ACHN (cell line): ENCODE measurements at places on chromosomes 7 and 10.

DNA sequence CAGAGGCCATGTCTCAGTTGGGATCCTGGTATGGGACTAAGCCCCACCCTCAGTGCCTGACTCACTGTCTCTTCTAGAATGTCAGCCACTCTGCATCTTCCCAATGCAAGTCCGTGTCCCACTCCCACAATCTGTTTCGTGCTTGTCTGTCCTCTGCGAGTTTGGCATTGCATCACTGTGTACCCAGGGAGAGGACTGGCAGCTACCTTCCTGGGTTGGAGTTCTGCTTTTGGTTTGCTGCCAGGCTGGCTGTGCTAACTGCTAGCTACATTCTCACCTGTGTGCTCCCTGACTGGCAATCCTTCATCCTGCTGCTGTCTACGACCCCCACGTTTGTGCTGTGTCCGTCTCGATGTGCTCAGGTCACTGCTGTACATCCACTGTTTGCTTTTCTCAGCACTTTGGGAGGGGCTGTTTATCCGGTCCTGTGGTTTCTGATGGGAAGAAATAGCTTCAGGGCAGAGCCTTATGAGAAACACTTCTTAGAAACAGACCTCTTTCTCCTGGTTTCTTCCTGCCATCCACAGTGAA lies 56.0 kb upstream of the GLI3 start:
- no peak for DNase-seq

- DNase-seq: no peak
These were observed 126.7 kb upstream of the SEMA3C start for GRCh38 chr7:81045491-81046030.

- DNase-seq: no peak
These were observed 39.4 kb upstream of the DLX5 start for GRCh38 chr7:97064020-97064419.

- no peak for DNase-seq
These were observed 35.5 kb downstream of the ENTPD1 start for GRCh38 chr10:95791425-95791979.

GRCh38 chr7:125644109-125644508 lies 714.5 kb upstream of the POT1 start:
- no peak for DNase-seq

DNA sequence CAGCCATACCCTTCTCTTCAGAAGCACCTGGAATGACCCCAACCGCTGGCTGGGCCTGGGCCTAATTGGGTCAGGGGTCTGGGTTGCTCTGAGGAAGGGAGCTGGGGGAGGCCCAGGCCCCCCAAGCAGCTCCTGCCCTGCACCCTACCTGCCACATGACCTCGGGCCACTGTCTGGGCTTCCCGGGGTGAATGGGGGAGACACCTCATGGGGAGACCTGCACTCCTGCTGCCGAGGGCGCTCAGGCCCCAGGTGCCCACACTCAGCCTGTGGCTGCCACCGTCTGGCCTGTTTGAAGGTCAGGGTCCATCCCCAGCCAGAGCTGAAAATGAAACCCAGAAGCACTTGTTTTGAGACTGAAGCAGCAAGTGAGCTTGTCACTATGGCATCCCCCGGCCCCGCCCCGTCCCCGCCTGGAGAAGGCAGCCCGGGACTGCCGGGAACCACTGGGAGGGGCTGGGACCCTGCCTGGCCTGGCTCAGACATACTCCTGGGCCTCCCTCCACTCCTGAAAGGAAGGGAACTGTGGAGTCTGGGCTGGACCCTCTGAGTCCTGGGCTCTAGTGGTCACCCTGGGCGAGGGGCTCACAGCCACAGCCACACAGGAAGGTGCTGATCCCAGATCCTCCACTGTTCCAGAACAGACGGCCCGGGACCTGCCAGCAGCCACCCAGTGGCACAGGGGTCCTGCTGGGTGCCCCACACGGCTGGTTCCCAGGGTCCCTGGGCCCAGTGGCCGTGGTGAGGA lies 7.4 kb upstream of the MICALL2 start:
- peak; percentile 52 for DNase-seq
